Activated naive CD8-positive, alpha-beta T cell treated with anti-CD3 and anti-CD28 coated beads for 36 hours (primary cell): ENCODE measurements at places on chromosomes 6 and 20. TPM values are rescaled to one million over a fixed set of nuclear protein-coding genes. Genes with fewer than 3 reads are reported as not detected.

- H3K4me1 ChIP-seq = no peaks in the 10 kb centered on the region
- no peaks in the 10 kb centered on the region for H3K36me3 ChIP-seq
- H3K4me3 ChIP-seq = no peak overlapping the region
These were observed 1222.7 kb upstream of the CITED2 start for GRCh38 chr6:140597181-140597580.

GRCh38 chr6:11146117-11146826, 34.7 kb upstream of the ERVFRD-1 start:
- H3K4me1 ChIP-seq = peaks cover 3% of the 10 kb centered on the region
- H3K4me3 ChIP-seq = no peak overlapping the region
- no peak overlapping the region for H3K27ac ChIP-seq
- DNase-seq = no peak
- no peaks in the 10 kb centered on the region for H3K36me3 ChIP-seq

GRCh38 chr20:22799687-22800086, 215.3 kb upstream of the FOXA2 start:
- H3K4me3 ChIP-seq = no peak overlapping the region
- H3K36me3 ChIP-seq = no peaks in the 10 kb centered on the region
- no peaks in the 10 kb centered on the region for H3K27me3 ChIP-seq

DNA sequence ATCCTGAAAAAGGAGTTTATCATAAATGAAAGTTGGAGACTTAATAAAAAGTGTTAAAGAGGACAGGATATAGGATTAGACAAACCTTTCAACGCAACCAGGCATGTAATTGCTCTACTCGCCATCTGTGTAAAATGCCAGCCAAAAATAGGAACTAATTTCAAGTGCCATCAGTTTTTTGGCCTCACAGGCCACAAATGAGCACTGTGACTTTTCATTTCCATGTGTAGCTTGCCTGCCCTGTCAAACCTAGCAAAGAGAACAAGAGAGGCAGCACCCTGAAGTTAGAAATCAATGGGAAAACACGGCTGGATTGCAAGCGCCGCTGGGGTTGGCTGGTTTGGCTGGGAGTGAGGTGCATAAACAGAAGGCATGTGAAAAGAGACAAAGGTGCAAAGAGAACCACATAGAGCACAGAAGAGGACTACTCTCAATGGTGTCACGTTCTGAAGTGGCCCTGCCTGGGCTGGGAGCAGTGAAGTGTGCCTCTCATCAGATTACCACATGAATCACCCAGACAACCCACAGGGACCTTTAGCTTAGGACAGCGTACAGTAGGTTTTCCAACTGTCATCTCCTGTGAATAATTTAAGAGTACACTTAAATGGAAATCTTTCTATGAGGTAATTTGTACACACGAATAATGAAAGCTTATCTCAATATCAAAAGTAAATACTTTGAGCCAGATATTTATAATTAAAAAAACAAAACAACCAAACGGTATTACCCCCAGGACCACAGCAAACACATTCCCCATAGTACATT, 78.0 kb upstream of the NHSL1 start:
- H3K27ac ChIP-seq = peak overlapping the region; percentile 73
- H3K36me3 ChIP-seq = no peaks in the 10 kb centered on the region
- DNase-seq = no peak
- no peak overlapping the region for H3K4me3 ChIP-seq

GRCh38 chr6:47028835-47029360, 13.2 kb downstream of the ADGRF1 start:
- no peak overlapping the region for H3K4me3 ChIP-seq
- H3K27ac ChIP-seq = no peak overlapping the region
- DNase-seq = no peak

DNA sequence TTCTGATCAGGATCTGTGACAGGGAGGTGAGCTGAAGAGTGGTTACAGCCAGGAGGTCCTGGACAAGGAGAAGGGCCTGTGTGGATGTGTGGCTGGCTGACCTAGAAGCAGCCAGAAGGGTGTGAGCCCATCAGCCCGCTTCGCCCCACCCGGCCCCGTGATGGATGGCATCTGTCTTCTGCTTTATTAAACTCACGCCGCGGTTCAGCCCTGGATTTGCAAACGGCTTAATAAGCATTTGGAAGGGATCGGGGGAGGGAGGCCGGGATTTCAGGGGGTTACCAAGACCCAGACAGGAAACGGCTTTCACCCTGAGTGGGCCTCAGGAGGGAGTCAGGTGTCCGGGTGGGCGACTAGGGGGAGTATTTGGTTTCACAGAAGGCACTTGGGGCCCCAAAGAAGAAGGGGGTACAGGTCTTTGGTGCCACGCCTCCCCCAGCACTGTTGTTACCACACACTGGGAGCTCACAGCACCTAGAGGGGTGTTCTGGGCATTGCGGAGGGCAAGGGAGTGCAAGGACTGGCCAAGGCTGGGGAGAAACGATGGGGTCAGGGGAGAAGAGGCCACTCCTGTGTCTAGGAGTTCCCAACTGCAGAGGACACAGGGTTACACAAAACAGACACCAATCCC, 53.8 kb upstream of the FOXP4 start:
- no peaks in the 10 kb centered on the region for H3K4me1 ChIP-seq
- no peak overlapping the region for H3K4me3 ChIP-seq
- H3K27me3 ChIP-seq = peaks cover 27% of the 10 kb centered on the region
- H3K27ac ChIP-seq = no peak overlapping the region
- no peaks in the 10 kb centered on the region for H3K36me3 ChIP-seq
- no peak for DNase-seq

DNA sequence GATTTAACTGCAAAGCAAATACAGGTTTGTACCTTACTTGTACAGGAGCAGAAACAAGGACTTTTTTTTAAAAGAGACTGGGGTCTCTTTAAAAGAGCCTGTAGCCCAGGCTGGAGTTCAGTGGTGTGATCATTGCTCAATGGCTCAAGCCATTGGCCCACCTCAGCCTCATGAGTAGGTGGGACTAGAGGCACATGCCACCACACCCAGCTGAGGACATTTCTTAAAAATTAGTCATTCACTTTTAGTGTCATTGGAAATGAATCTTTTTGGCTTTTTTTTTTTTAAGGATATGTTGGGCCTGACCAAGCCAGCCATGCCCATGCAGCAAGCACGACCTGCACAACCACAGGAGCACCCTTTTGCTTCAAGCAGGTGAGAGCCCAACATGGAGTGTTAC, 16.9 kb downstream of the SEC23B start:
- no peaks in the 10 kb centered on the region for H3K4me1 ChIP-seq
- H3K27me3 ChIP-seq = no peaks in the 10 kb centered on the region
- no peak for DNase-seq
- no peak overlapping the region for H3K4me3 ChIP-seq
- H3K36me3 ChIP-seq = peaks cover 24% of the 10 kb centered on the region
- H3K27ac ChIP-seq = no peak overlapping the region

DNA sequence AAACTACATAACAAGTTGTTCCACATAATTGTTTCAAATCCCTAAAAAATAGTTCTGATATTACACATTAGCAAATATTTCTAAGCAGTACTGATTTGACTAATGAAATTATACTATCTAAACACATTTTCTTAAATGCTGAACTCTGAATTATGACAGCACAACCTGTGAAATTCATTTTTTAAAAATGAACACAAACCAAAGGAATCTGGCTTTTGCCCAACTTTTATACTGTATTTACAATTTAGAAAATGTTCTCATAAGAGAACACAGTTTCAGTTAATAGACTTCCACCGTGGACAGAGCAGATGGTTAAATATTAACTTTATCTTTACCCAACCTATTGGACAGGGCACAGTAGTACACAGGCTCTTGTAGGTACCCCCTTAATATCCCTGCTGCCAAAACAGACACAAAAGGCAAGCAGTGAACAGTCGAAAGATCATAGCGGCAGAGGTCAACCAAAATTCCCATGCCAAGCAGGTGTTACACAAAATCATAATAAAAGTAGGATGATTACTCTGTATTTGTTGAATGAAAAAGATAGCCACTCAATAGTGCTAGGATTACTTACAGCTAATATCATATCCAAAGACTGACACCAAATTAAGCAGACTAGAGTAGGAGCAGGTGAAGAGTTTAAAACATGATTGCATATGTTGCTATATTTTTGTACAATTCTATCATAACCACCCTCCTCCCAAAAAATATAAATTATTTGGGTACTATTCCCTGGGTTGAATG, 122.5 kb downstream of the RNGTT start:
- H3K4me3 ChIP-seq = no peak overlapping the region
- DNase-seq = no peak
- no peaks in the 10 kb centered on the region for H3K4me1 ChIP-seq

TMEM239 gene
- total RNA-seq = not detected

BEND6 gene
- not detected for total RNA-seq

DNA sequence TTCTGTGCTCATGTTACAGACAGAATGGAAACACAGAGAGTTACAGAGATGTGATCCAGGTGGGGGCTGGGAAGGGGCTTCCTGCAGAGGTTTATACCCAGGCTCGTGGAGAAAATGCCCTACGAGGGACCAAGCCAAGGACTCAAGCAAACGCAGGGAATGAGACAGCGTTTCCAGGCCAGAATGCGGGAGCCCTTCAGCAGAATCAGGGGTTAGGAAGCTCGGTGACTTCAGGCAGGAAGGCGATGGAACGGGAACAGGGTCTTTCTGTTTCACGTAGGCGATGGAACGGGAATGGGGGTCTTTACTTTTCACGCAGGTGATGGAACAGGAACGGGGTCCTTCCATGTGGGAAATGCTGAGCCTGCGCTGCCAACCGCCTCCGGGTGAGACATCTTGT, 82.6 kb downstream of the THBS2 start:
- no peak for DNase-seq
- no peak overlapping the region for H3K4me3 ChIP-seq
- no peaks in the 10 kb centered on the region for H3K4me1 ChIP-seq
- peaks cover 3% of the 10 kb centered on the region for H3K27me3 ChIP-seq

SNAI1 gene
- 0.93 TPM for total RNA-seq

GRCh38 chr6:5435449-5435848, 174.1 kb downstream of the FARS2 start:
- H3K4me3 ChIP-seq = no peak overlapping the region
- peaks cover 57% of the 10 kb centered on the region for H3K36me3 ChIP-seq
